ENCODE measurements at places on chromosomes 6 and 20.
A peak's percentile ranks its signal among the peaks of the same experiment; 100 is the strongest.

GRCh38 chr20:60068509-60068908 is 110.3 kb downstream of the CDH26 start:
- peaks cover 15% of the 10 kb centered on the region for H3K4me1 ChIP-seq
- H3K36me3 ChIP-seq: peaks cover 5% of the 10 kb centered on the region
- no peak for DNase-seq
- no peak overlapping the region for H3K27ac ChIP-seq
- no peak overlapping the region for H3K4me3 ChIP-seq

DNA sequence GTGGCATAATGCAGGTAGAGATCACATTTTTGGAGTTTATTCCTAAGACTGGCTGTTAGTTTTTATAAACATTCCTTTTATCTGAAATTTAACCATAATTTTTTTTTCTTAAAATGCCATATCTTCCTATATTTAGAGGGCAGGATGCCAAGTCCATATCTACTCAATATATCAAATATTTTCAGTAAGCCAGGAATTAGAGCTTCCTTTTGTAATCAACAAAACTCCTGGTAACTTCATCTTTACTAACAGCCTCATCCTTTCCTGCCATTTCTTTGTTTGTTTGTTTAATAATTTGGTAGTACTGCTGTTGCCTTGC is 136.3 kb downstream of the OLIG3 start:
- H3K36me3 ChIP-seq: peaks cover 6% of the 10 kb centered on the region
- H3K4me1 ChIP-seq: peaks cover 15% of the 10 kb centered on the region
- no peak overlapping the region for H3K27ac ChIP-seq

- H3K27me3 ChIP-seq: no peaks in the 10 kb centered on the region
- no peak for DNase-seq
- H3K4me3 ChIP-seq: no peak overlapping the region
- no peaks in the 10 kb centered on the region for H3K36me3 ChIP-seq
- H3K4me1 ChIP-seq: no peaks in the 10 kb centered on the region
Measured at GRCh38 chr6:126069449-126069848, 83.1 kb downstream of the TRMT11 start.

GRCh38 chr6:100300221-100300736 is 164.4 kb downstream of the SIM1 start:
- H3K4me1 ChIP-seq: no peaks in the 10 kb centered on the region
- no peaks in the 10 kb centered on the region for H3K27me3 ChIP-seq
- H3K36me3 ChIP-seq: no peaks in the 10 kb centered on the region

- H3K27me3 ChIP-seq: peaks cover 11% of the 10 kb centered on the region
- H3K4me3 ChIP-seq: peak overlapping the region; percentile 94
- H3K4me1 ChIP-seq: peaks cover 26% of the 10 kb centered on the region
- H3K27ac ChIP-seq: peak overlapping the region; percentile 98
- peak; percentile 65 for DNase-seq
Measured at GRCh38 chr6:135182071-135183001, 1.2 kb downstream of the MYB start.

DNA sequence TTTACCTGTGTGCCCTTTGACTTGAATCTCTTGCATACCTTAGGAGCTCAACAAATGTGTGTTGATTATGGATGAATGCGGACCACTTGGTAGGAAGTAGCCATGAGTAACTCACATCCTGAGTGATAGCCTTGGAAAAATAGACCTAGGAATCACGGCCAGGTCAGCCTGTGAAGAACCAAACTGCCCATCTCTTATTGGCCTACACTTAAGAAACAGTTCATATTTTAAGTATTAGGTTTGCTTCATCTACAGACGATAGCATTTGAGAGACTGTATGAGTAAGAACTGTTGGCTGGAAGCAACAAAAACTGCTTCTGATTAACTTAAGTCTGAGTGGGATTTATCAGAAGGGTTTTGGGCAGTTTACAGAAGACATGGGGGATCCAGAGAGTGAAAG is 320.1 kb upstream of the PRND start:
- no peaks in the 10 kb centered on the region for H3K4me1 ChIP-seq
- DNase-seq: no peak
- H3K27ac ChIP-seq: no peak overlapping the region
- H3K27me3 ChIP-seq: peaks cover 55% of the 10 kb centered on the region
- peaks cover 11% of the 10 kb centered on the region for H3K36me3 ChIP-seq

- no peak for DNase-seq
- H3K27me3 ChIP-seq: no peaks in the 10 kb centered on the region
- H3K27ac ChIP-seq: no peak overlapping the region
- peaks cover 11% of the 10 kb centered on the region for H3K36me3 ChIP-seq
Measured at GRCh38 chr20:33753763-33754162, 22.0 kb downstream of the ZNF341 start.

GRCh38 chr6:166174031-166174430 is 6.4 kb upstream of the TBXT start:
- no peak overlapping the region for H3K4me3 ChIP-seq
- H3K4me1 ChIP-seq: no peaks in the 10 kb centered on the region
- no peak for DNase-seq
- H3K27ac ChIP-seq: no peak overlapping the region

- no peak for DNase-seq
- no peak overlapping the region for H3K27ac ChIP-seq
- no peaks in the 10 kb centered on the region for H3K4me1 ChIP-seq
Measured at GRCh38 chr6:53992522-53992921, 118.7 kb upstream of the MLIP start.

DNA sequence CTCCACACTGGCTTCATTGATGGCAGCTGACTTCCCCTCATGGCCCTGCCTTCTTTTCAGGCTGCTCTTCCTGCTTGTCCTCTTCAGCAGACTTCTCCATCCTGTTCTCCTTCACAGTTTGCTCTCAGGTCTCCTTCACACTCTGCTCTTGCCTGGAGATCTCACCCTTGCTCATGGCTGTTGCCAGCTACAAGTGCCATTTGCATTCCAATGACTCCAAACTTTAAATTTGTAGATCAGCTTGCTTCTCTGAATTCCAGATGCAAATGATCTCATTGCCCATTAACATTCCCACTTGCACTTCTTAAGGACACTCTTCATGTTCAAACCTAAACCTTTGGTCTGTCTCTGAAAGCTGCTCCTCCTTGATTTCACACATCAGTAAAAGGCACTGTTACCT is 343.0 kb downstream of the QKI start:
- no peak overlapping the region for H3K4me3 ChIP-seq
- peaks cover 25% of the 10 kb centered on the region for H3K4me1 ChIP-seq
- peaks cover 16% of the 10 kb centered on the region for H3K36me3 ChIP-seq
- peaks cover 6% of the 10 kb centered on the region for H3K27me3 ChIP-seq
- no peak for DNase-seq

- H3K27ac ChIP-seq: no peak overlapping the region
- DNase-seq: no peak
- H3K27me3 ChIP-seq: no peaks in the 10 kb centered on the region
Measured at GRCh38 chr6:118367314-118367713, 180.8 kb upstream of the PLN start.

- H3K27ac ChIP-seq: peak overlapping the region; percentile 46
- peak; percentile 84 for DNase-seq
- peak overlapping the region; percentile 58 for H3K4me3 ChIP-seq
- peaks cover 53% of the 10 kb centered on the region for H3K27me3 ChIP-seq
- peaks cover 24% of the 10 kb centered on the region for H3K4me1 ChIP-seq
- peaks cover 5% of the 10 kb centered on the region for H3K36me3 ChIP-seq
Measured at GRCh38 chr6:137033828-137034227, 10.9 kb downstream of the IL20RA start.

DNA sequence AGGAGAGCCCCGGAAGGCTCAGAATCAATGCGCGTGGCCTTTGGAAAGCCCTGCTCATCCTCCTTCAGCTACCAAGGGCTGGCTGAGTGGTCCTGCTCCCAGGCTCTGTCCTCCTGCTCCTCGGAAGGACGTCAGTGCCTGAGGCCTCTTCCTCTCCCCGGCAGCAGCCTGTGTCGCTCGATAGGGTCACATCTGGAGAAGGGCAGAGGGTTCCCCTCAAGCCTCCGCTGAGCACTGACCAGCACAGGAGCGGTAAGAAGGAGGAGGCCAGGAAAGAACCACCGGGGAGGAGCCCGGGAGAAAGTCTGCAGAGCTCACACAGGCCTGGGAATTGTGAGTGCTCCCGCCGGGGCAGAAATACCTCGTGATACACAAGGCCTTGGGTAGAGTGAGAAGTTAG is 21.2 kb downstream of the KIF25 start:
- no peaks in the 10 kb centered on the region for H3K36me3 ChIP-seq
- H3K27ac ChIP-seq: no peak overlapping the region
- no peak for DNase-seq
- H3K4me3 ChIP-seq: no peak overlapping the region
- peaks cover 13% of the 10 kb centered on the region for H3K27me3 ChIP-seq

- no peaks in the 10 kb centered on the region for H3K4me1 ChIP-seq
- H3K4me3 ChIP-seq: no peak overlapping the region
- no peak for DNase-seq
- no peak overlapping the region for H3K27ac ChIP-seq
- H3K36me3 ChIP-seq: no peaks in the 10 kb centered on the region
Measured at GRCh38 chr6:44333273-44333919, 9.1 kb upstream of the SPATS1 start.

- no peak overlapping the region for H3K27ac ChIP-seq
- H3K4me3 ChIP-seq: no peak overlapping the region
- H3K27me3 ChIP-seq: no peaks in the 10 kb centered on the region
- H3K36me3 ChIP-seq: no peaks in the 10 kb centered on the region
- DNase-seq: no peak
- no peaks in the 10 kb centered on the region for H3K4me1 ChIP-seq
Measured at GRCh38 chr6:123763904-123764303, 39.8 kb upstream of the NKAIN2 start.

DNA sequence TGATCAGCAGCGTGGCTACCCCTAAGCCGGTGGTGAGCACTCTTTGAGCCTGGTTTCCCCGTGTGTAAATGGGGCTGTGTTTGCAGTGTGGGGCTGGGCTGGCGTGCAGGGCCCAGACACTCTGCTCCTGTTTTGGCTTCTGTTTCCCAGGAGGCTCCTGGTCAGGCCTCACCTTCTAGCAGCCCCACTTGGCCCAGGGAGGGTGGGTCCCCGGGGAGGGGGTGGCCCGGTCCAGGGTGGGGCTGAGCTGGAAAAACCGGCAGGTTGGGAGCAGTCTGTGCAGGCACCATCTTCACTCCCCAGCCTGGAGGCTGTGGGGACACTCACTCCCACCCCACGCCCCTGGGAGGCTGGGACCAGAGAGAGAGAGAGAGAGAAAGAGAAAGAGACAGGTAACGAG is 25.3 kb downstream of the CEBPB start:
- DNase-seq: no peak
- H3K27ac ChIP-seq: no peak overlapping the region
- H3K36me3 ChIP-seq: no peaks in the 10 kb centered on the region
- H3K4me1 ChIP-seq: peaks cover 17% of the 10 kb centered on the region
- H3K4me3 ChIP-seq: no peak overlapping the region

DNA sequence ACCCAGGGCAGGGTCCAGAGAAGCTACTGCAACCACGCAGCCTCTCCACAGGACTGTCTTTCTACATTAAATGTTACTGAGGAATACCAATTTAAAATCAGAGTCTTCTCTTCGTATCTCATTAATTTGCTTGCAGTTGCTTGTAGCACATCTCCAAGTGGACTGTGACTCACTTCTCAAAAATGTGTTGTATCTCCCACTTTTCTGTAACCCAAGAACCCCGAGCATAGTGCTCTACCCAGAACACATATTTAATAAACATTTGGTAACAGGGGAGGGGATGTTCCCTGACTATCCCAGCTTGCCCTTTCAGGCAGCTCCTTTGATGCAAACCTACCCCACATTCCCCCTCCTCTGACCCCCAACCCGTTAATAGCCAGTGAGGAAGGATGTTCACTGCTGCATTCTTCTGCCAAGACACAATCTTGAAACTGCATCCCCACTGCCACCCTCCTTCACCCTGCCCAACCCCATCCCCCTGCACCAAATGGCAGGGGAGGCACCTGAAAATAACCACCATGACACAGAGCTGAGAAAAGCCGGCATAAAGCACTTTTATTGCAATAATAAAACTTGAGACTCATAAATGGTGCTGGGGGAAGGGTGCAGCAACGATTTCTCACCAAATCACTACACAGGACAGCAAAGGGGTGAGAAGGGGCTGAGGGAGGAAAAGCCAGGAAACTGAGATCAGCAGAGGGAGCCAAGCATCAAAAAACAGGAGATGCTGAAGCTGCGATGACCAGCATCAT is 24.2 kb downstream of the FKBP1A start:
- no peak for DNase-seq
- no peak overlapping the region for H3K4me3 ChIP-seq
- H3K36me3 ChIP-seq: peaks cover 14% of the 10 kb centered on the region
- no peaks in the 10 kb centered on the region for H3K27me3 ChIP-seq
- H3K4me1 ChIP-seq: peaks cover 31% of the 10 kb centered on the region

DNA sequence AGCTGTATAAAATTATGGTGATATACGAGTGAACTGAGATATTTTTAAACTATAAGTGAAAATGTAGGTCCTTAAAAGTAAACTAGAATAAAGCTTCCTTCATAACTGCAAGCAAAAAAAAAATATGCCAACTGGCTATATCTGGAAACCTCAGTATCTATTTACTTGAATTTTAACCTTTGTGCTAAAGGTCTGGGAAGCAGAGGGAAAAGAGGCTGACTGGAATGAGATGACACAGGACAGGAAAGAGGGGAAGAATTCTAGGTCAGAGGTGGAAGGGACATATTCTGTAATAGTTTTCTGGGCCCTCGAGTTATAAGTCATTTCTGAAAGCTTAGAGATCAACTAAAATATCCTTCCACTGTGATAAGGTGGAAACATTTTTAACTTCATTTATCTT is 46.8 kb downstream of the AIG1 start:
- H3K36me3 ChIP-seq: no peaks in the 10 kb centered on the region
- no peak overlapping the region for H3K4me3 ChIP-seq
- DNase-seq: no peak
- H3K4me1 ChIP-seq: no peaks in the 10 kb centered on the region

- H3K27ac ChIP-seq: no peak overlapping the region
- H3K4me3 ChIP-seq: no peak overlapping the region
- H3K27me3 ChIP-seq: peaks cover 16% of the 10 kb centered on the region
Measured at GRCh38 chr20:58492795-58493524, 22.2 kb downstream of the APCDD1L start.

DNA sequence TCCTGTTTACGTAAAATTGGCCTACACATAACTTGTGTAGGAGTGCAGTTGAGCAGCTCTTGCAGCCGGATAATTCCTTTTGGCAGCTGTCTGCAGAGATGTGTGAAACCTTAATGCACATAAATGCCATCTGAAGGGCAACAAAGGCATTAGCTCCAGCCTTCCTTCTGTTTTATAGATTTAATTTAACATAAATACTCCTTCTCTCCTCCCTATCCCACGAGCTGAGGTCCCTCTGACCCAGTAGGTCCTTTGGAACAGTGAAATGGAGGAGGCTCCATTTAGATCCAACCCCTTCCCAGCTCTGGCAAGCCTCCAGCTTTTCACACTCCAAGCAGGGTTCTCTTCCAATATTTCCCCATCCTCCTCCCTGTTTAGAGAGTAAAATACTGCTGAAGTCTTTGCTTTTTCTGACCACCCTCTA is 6.5 kb downstream of the PLEKHG1 start:
- no peak overlapping the region for H3K27ac ChIP-seq
- no peak for DNase-seq
- H3K4me1 ChIP-seq: no peaks in the 10 kb centered on the region

GRCh38 chr6:30260036-30260504 is 46.9 kb upstream of the TRIM26 start:
- peaks cover 12% of the 10 kb centered on the region for H3K36me3 ChIP-seq
- peak overlapping the region; percentile 71 for H3K4me3 ChIP-seq
- H3K27ac ChIP-seq: peak overlapping the region; percentile 22
- peak; percentile 60 for DNase-seq
- H3K27me3 ChIP-seq: no peaks in the 10 kb centered on the region

GRCh38 chr20:17873410-17874270 is 95.0 kb downstream of the SNX5 start:
- H3K27ac ChIP-seq: no peak overlapping the region
- H3K4me1 ChIP-seq: peaks cover 12% of the 10 kb centered on the region
- peaks cover 15% of the 10 kb centered on the region for H3K27me3 ChIP-seq
- DNase-seq: no peak
- no peak overlapping the region for H3K4me3 ChIP-seq

Measured in natural killer cell treated with Interleukin-12 subunit alpha and Interleukin-12 subunit beta and Interleukin-15 and Interleukin-18, amount 100 ng/mL, for 72 hours (primary cell).